NCI-H345 (cell line): ENCODE measurements at places on chromosomes 3 and 15.

- DNase-seq: no peak
Measured at GRCh38 chr3:28601291-28601690, 252.7 kb upstream of the AZI2 start.

DNA sequence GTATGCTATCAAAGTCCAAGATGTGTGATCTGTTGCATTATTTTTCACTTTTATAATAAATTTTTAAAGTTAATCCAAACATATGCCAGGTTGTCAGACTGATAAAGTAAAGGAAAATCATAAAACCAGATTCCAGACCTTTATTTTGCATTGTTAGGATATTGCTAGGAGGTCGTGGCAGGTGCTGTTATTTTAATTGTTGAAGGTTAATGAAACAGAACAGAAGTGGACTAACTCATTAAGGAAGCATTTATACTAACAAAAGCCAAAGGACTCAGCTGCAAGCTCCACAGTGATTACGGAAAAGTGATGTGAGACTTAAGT, 63.1 kb downstream of the DCLK3 start:
- no peak for DNase-seq

DNA sequence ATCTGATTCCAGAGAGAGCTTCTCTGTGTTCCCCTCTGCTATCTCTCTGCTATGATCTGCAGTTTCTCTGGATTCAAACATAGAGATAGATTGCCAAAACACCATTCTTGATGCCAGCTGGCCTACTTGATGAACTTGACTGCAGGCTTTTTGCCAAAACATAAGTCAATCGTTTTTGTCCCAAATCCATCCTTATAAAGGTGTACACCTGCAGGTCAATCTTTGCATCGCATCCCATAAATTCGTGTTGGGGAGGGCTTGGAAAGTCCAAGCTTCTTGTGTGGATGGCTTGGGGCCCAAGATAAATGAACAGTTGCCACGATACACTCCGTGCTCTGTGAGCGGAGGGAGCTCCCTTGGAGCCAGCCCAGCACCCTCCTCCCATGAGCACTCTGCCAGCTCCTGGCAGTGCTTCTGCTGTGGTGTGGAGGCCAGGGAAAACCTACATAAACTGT, 2.7 kb downstream of the CERS3 start:
- DNase-seq: no peak

DNA sequence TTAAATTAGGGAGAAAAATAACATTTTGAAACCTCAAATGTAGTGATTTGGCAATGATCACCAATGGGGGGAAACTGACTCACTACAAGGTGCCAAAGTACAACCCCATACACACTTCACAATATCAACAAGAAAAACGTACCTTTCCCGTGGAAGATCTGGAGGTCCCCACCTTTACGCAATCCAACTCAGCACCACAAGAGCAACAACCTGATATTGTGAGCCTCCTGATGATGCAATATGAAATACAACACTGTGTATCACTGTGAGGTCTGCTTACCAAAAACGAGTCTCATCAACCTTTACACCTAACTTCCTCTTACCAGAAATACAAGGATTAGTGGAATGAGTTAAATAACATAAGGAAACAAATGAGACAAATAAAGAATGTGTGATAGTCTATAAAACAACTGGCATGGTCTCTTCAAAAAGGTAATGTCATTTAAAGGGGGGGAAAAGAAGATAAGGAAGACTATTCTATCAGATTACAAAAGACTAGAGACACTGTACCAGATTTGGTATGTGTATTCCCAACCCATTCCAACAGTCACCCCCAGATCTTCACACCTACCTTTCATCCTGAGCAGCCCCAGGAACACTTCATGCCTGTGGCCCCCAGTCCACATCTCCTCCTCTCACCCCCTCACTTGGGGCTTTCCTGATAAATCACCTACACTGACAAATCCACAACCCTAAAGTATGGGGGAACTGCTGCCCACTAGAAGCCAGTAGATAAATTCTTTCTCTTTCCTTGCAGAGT, 27.7 kb downstream of the DLG1 start:
- no peak for DNase-seq

DNA sequence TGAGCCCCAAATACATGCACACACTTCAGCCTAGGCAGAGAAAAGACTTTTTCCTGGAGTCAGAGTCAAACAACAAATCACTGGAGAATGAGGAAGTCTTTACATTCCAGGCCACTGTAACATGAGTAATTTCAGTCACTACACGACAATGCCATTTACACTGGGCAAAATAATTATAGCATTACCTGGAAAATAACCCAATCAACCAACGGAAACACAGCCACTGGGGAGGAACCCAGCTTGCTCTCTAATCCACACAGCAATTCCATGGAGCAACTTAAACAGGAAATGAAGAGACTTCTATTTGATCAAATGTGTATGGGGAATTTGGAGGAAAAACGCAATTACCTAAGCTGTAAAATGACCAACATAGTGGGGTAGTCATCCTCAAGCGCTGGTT, 15.2 kb downstream of the FSTL1 start:
- DNase-seq: no peak

GRCh38 chr15:96362011-96362754, 31.7 kb downstream of the NR2F2 start:
- DNase-seq: no peak

- DNase-seq: no peak
Measured at GRCh38 chr15:88115486-88116152, 140.9 kb downstream of the NTRK3 start.

- DNase-seq: no peak
Measured at GRCh38 chr3:43699864-43700263, 9.1 kb downstream of the ABHD5 start.

DNA sequence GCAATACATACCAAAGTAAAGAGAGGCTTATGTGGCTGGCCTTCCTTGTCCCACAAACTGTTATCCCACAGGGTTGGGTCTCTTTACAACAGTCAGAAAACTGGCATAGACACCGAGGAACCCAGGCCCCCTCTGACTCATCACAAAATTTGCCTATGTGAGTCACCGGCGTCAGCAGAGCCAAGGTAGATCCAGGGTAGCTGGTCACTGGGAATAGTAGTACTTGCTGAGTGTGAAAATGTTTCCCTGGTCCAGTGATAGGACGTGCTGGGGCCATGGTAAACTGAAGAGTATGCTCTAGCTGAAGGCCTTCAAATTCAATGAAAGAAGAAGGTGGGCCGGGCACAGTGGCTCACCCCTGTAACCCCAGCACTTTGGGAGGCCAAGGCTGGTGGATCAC, 27.1 kb upstream of the SKIL start:
- DNase-seq: no peak

DNA sequence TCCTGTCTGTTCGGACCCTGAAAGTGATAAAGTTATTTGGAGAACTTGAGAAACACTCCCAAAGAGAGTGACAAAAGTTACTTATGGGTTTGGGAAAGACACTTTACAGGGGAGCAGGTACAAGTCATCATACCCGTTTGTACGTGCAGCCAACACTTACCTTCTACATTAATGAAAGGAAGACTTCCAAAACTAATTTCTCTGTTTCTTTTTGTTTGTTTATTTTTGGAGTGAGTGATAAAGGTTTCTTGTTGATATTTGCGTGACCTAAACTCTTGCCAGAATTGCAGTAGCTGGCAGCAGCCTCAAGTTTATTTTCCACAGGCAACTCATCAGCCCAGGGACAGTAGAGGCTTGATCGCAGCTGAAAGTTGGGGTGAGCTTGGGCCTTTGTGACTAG, 8.4 kb downstream of the ABHD2 start:
- no peak for DNase-seq

GRCh38 chr3:140602781-140603180, 75.1 kb upstream of the TRIM42 start:
- no peak for DNase-seq

DNA sequence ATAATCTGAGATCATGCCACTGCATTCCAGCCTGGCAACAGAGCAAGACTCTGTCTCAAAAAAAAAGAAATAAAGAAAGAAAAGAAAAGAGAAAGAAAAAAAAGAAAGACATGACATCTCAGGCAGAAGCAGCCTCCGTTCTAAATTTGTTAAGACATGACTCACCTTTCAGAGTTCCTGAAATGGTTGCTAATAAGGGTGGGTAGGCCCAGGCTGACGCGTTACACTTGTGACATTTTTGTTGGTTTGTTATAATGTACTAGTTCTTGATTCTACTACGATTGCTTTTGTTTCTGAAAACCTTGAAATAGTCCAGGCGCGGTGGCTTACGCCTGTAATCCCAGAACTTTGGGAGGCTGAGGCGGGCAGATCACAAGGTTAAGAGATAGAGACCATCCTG, 21.0 kb downstream of the SLC25A20 start:
- DNase-seq: no peak

GRCh38 chr3:11542551-11542950, 101.2 kb downstream of the VGLL4 start:
- DNase-seq: no peak

DNA sequence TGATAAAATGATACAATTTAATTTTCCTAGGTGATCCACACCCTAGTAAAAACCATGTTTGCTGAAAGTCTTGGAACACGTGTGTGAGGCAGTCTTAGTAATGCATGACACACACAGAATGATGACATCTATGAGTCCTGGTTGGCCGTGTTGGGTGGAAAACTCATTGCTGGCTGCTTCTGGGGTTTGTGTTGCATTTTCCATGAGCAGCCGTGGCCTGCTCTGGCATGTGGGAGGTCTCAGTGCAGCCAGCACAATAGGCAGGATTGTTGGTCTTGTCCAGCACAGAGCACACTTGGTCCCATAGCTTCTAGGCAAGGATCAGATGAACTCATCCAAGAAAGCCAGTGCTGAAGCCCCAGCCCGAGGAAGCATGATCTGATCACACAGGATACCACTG, 172.8 kb upstream of the UBE3A start:
- no peak for DNase-seq

GRCh38 chr3:180246688-180247195, 210.0 kb upstream of the PEX5L start:
- no peak for DNase-seq
